Natural killer cell (primary cell): ENCODE measurements at places on chromosomes 12 and 14. TPM values are rescaled to one million over a fixed set of nuclear protein-coding genes. Genes with fewer than 3 reads are reported as not detected.

Gene PPM1A
- 126 TPM for total RNA-seq

GRCh38 chr14:95398630-95399547 lies 79.2 kb upstream of the CLMN start:
- DNase-seq, result no peak

DNA sequence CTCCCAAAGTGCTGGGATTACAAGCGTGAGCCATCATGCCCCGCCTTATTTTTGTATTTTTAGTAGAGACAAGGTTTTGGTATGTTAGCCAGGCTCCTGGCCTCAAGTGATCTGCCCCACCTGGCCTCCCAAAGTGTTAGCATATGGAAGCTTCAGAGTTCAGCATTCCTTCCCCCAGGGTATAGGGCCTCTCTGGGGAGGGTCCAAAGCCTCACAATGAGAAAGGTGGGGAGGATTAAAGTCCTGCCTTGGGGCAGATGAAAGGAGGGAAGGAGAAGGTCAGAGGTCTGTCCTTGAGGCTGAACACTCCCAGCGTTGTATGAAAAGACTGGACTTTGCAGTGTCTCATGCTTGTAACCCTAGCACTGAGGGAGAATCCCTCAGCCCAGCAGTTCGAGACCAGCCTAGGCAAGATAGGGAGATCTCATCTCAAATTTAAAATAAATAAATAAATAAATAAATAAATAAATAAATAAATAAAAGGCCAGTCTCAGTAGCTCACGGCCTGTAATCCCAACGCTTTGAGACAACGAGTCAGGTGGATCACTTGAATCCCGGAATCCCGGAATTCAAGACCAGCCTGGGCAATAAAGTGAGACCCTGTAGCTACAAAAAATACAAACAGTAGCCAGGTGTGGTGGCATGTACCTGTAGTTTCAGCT lies 22.0 kb upstream of the RCOR1 start:
- no peak for DNase-seq

Gene BATF
- 21.4 TPM for total RNA-seq

DNA sequence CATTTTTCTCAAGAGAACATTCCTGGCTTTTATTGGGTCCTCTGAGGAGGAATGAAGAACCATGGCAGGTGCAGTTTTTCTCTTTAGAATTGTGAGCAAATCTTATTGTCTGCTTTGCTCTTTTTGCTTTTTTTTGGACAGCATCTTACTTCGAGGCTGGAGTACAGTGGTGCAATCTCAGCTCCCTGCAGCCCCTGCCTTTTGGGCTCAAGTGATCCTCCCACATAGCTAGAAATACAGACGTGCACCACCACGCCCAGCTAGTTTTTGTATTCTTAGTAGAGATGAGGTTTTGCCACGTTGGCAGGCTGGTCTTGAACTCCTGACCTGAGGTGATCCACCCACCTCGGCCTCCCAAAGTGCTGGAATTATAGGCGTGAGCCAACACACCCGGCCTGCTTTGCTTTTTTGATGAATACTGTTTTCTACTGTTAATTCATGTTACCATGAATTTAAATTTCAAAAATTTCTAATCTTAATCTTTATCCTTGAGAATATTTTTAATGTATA lies 71.5 kb downstream of the POLR3B start:
- DNase-seq, result no peak

Gene DNAI7
- 0.59 TPM for total RNA-seq

DNA sequence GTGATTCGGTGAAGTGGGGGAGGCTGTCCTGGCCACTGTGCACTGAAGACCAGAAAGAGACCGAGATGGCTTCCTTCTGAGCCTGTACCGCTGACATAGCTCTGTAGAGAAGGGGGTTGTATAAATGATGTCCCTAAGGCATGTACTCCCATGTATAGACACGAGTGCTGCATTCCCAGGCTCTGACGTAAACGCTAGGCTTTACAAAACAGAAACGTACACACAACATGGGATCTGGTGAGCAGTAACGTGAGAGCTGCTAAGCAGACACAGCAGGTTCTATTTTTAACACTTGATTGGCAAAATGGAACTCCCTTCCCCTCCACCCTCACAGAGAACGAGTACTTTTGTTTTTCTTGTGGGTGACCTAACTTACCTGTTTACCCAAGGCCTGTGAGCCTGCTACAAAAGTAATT lies 35.9 kb downstream of the ACADS start:
- peak; percentile 19 for DNase-seq

DNA sequence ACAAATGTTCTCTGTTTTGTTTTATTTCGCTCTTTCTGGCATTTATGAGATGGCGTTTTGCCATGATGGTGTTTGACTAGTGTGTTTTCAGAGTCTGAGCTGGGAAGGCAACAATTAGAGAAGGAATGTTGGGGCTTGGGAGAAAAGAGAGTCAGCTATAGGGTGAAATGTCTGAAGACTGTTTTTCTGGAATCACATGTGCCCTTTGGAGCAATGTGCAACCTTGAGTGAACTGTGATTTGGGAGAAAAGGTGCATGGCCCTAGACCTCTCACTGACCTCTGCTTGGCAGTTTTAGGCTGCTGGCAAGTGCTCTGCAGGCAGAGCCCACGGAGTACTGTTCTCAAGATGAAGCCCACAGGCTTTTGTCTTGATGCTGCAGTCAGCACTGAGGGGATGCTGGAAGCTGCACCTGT lies 379.9 kb upstream of the PDE3A start:
- DNase-seq, result no peak

Gene TAS2R8
- total RNA-seq, result not detected

DNA sequence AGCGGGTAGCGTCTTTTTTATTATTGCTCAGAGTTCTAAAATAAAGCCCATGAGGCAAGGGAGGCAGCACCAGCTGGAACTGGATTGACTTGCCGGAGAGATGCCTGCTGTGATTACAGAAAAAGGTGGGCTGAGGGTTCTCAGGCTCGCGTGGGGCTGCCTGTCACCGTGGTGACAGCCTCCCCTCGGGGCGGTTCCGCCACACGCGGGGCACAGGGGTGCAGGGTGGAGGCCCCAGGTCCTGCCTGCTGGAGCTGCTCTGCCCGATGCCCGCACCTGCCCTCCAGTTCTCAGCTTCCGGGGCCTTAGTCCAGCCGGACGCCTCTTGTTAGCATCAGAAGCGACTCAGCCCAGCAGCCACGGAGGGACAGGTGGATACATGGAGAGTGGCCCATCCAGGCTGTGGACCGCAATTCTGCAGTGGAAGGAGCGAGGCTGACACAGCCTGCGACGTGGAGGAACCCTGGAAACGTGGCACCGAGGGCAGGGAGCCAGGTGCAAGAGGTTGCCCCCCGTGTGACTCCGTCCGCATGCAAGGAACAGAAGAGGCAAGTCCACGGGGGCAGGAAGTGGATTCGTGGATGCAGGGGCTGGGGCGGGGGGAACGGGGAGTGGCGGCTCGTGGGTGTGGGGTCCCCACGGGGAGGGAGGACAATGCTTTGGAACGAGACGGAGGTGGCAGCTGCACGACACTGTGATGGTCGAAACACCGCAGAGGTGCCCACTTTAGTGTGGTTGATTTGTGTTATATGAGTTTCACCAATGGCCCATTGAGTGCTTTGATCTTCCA lies 79.5 kb downstream of the GALNT9 start:
- DNase-seq, result no peak

Gene CCDC196
- not detected for total RNA-seq

GRCh38 chr12:41514907-41515306 lies 326.8 kb downstream of the PDZRN4 start:
- DNase-seq, result no peak

- DNase-seq, result no peak
Observed at GRCh38 chr14:79645753-79646362, 565.4 kb downstream of the DIO2 start.

GRCh38 chr12:46933947-46934346 lies 108.2 kb upstream of the SLC38A4 start:
- DNase-seq, result peak; percentile 47

Gene TMEM121
- 0.80 TPM for total RNA-seq

Gene SIRT4
- 2.1 TPM for total RNA-seq

DNA sequence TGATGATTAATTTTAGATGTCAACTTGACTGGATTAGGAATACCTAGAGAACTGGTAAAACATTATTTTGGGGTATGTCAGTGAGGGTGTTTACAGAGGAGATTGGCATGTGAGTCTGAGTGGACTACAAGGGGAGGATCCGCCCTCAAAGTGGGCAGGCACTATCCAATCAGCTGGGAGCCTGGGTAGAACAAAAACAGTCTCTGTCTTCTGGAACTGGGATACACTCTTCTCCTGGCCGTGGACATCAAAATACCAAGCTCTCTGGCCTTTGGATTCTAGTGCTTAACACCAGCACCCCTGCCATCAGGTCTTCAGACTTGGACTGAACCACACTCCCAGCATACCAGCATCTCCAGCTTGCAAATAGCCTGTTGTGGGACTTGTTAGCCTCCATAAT lies 4.4 kb upstream of the SCAF11 start:
- DNase-seq, result no peak

DNA sequence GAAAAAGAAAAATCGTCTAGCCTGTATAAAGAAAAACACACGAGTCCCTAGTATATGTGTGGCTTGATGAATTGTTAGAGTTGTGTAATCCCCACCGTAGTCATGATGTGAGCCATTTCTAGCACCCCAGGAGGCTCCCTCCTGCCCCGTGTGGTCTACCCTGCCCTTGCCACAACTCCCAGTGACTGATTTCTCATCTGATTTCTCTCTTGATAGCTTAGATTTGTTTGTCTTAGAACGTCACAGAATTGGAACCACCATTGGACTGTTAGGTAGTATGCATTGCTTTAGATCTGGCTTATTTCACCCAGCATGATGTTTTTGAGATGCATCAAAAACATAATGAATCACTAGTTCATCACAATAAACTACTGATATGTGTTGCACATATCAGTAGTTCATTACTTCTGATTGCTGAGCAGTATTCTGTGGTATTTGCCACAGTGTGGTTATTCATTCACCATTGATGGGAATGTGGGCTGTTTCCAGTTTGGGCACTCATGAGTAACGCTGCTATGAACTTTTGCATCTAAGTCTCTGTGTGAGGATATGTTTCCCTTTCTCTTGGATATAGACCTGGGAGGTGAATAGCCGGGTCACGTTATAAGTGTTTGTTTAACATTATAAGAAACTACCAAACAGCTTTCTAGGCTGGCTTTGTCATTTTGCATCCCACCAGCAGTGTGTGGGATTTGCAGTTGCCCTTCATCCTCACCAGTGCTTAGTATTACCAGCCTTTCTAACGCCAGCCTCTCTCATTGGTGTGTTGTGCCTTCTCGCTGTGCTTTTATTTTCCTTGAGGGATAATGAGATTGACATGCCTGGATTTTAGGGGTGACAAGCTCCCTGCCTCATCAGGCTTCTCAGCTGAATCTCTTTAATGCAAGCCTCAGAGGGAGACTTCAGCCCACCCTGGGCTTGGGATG lies 31.9 kb upstream of the NCOR2 start:
- no peak for DNase-seq

DNA sequence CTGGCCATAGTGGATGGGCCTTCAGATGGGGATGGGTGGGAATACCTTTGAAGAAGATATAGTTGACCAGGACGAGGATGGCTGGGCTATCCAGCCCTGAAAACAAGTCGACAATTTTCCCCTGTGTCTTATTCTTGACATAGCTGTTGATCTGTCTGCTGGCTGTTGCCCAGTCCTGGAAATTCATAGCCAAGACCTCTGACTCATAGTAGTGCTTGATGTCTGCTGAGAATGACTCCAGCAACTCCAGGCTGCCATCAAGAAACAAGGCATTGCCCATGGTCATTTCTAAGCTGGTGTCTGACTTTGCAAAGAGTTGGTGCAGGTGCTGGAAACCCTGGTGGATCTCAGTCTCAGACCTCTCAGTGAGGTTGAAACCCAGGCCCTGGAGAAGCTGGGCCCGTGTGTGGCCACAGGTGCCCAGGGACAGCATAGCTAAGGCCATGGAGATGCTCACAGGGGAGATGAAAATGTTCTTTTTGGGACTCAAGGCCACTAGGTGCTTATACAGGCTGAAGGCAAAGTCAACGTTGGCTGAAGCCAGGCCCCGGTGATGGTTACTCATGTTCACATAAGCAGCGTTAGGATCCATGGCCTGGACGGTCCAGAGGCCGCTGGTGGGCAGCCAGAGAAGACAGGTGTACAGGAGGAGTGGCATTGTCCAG lies 9.0 kb downstream of the SERPINA6 start:
- no peak for DNase-seq

Gene PLEKHG7
- total RNA-seq, result 0.63 TPM

DNA sequence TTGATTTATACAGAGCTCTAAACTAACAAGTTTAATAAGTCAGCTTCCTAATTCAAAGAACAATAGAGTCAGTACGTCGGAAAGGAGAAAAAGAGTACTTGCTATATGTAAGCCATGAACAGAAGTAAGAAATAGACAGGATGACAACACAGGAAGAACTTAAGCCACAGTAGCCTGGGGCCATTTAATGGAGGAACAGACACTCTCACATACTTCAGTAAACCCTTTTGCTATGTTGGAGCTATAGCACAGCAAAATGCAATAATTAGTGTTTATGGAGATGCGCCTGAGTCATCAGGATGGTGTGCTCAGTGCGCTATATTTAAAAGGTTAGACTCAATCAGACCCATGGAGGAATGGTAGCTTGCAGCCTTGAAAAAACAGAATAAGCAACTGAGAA lies 61.0 kb downstream of the SRGAP1 start:
- no peak for DNase-seq

DNA sequence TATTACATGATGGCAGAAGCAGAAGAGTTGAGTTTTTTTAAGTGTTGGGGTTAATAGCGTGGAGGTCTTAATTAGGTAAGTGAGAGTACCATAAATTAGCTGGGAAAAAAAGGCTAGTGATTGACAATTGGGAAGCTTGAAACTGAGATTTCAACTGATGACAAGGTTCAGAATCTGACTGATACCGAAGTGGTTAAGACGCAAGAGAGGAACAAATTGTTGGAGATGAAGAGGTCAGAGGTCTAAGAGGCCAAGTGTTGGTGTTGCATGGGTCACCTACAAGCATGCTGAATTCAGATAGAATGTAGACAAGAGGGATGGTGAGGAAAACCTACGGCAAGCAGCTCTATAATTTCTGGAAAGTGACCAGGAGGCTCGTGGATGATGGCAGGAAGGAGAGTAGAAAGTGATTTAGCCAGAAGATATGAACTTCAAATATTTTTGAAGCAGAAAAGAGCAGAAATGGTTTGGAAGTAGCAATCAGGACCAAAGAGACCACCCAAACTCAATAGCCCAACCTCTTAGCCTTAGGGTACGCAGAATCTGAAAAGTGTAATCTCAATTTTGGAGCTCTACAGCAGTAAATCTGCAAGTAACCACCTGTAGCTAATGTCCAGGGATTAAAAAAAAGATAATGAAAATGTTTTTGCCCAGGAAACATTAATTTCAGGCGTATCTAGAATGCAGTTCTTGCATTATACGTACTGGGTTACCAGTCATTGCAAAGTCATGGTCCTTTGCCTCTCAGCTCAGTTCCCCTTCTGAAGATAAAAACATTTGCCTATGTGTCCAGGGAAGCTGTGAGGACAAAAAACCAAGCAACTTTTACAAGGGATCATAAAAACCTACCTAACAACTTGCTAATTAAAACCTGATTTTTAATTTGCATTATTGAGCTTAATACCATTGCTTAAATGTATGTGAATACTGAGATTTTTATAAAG lies 1.7 kb upstream of the TMPO start:
- DNase-seq, result no peak

DNA sequence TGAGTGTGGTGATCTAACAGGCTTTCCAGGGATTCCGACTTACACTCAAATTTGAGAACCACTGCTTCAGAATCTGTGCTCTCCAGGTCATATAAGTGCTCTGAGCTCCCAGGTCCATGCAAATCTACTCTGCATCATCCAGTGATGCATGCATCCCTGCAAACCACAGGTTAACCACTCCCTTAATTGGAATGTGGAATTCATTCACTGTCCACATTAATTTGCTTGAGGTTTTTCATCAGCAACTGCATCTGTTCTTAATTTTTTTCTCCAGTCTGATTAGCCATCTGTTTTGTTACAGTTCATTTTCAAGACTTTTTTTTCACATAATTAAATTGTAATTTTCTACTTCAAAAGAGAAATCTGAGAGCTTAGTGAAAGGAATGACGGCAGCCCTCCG lies 43.4 kb upstream of the RIN3 start:
- DNase-seq, result no peak

Gene MYF6
- not detected for total RNA-seq
